Fibroblast of gingiva (primary cell): ENCODE measurements at places on chromosomes 1 and 21.
A peak's percentile ranks its signal among the peaks of the same experiment; 100 is the strongest.

DNA sequence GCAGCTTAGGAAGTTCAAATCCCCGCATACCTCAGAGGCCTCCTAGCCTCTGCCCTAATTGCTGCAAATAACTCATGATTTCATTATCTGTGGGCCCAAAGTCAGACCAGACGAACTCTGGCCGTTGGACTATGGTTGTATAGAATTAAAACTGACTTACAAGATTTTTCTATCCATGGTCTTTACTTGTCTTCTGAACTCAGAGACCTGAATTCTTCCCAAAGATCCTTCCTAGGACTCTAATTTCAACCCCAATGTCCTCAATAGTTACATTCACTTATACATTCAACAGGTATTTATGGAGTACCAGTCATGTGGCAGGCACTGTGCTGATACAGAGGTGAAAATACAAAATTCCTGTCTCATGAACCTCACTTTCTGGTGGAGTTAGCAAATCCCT, 182.4 kb upstream of the UBE2U start:
- no peak for DNase-seq

- no peak for DNase-seq
Measured at GRCh38 chr1:230139741-230140140, 72.7 kb downstream of the GALNT2 start.

DNA sequence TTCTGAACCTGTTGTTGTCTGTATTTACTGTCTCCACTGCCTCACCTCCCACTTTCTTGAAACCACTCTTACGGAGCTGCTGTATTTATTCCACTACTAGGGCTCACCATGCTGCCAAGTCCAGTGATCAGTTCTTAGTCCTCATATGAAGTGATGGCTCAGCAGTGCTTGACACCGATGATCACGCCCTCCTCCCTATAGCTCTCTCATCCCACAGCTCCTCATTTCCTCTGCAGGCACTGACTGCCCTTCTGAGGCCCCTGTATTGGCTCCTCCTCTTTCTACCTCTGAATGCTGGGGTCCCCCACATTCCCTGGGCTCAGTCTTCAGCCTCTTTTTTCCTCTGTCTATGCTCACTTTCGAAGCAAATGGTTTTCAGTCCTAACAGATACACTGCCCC, 3.4 kb downstream of the CLCA1 start:
- DNase-seq = no peak

DNA sequence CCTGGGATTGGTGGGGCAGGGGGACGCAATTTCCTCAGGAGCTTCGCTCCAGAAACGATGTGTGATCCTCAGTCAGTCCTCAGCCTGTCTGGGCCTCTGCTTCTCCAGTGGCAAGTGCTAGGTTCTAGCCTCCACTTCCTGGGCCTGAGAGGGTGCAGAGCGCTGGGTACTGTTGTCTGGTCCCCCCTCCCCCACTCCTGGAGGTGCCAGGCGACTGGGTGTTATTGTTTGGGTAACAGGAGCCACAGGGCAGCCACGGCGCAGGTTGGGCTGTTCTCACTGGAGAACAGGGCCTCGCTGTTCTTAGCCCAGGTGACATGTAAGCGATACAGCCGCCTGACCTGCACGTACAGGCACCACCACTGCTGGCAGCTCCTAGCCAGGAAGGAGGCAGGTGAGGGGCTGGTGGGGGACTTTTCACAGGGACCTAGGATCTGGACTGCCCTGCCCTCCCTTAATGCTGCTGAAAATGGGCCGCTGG, 2.1 kb downstream of the RPS6KA1 start:
- DNase-seq = no peak

DNA sequence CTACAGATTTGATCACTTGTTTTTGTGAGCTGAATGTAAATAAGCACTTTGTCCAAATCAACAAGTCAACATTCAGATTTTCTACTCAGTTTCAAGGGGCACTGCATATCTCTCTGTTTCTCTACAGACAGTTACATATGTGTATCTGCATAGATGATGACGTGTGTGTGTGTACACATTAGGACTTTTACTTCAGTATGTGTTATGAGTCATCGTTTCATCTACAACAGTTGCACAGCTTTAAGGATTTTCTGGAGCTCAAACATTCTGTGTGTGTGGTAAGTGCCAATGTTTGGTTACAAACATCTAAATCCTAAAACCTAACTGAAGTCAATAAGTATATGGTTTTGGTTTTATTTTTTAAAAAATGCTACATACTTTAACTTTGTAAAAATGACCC, 494.5 kb upstream of the PBX1 start:
- DNase-seq = peak; percentile 18

GRCh38 chr21:30044447-30045064, 104.8 kb upstream of the GRIK1 start:
- no peak for DNase-seq

- DNase-seq = no peak
Measured at GRCh38 chr1:181016563-181016962, 6.1 kb downstream of the STX6 start.

GRCh38 chr21:14215971-14216641, at the start of gene RBM11:
TSS of gene RBM11 (plus strand) at chr21:14216157. CDS start at chr21:14216187, 30 bp downstream.
- peak; percentile 1 for DNase-seq

GRCh38 chr1:158055854-158056253, 62.4 kb downstream of the KIRREL1 start:
- no peak for DNase-seq

DNA sequence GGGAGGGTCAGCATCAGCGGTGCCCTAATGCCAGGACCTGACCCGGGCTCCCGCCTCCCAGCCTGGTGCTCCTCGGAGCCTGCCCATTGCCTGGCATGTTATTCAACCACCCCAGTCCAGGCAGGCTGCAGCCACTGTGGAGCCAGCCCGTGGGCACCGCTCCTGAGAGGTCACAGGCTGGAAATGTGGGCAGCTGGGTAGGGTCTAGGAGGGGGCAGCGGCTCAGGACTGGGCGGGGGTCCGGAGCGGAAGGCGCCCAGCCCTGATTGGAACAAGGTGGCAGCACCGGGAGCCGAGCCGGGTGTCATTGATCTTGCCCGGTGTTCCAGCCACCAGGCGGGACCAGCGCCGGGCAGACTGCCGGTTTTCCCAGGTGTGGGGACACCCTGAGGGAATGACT, 12.7 kb upstream of the RUNX3 start:
- DNase-seq = no peak

GRCh38 chr1:226946841-226947240, 6.7 kb downstream of the COQ8A start:
- no peak for DNase-seq

- no peak for DNase-seq
Measured at GRCh38 chr1:17134034-17134433, 14.8 kb upstream of the PADI2 start.

- peak; percentile 80 for DNase-seq
Measured at GRCh38 chr1:224196813-224197600, 14.0 kb downstream of the DEGS1 start.

GRCh38 chr1:222618001-222618879, at the start of gene MIA3:
TSS of gene MIA3 (plus strand) at chr1:222618097. CDS start at chr1:222618111, 14 bp downstream.
- peak; percentile 24 for DNase-seq
